ENCODE measurements at places on chromosomes 7 and 10. TPM values are rescaled to one million over a fixed set of nuclear protein-coding genes. Genes with fewer than 3 reads are reported as not detected.

Gene ELFN1
- total RNA-seq = 5.3 TPM

Gene TSPAN15
- 18.7 TPM for total RNA-seq

Gene WNT8B
- not detected for total RNA-seq

Gene HABP2
- not detected for total RNA-seq

Gene ACSM6
- 0.12 TPM for total RNA-seq

DNA sequence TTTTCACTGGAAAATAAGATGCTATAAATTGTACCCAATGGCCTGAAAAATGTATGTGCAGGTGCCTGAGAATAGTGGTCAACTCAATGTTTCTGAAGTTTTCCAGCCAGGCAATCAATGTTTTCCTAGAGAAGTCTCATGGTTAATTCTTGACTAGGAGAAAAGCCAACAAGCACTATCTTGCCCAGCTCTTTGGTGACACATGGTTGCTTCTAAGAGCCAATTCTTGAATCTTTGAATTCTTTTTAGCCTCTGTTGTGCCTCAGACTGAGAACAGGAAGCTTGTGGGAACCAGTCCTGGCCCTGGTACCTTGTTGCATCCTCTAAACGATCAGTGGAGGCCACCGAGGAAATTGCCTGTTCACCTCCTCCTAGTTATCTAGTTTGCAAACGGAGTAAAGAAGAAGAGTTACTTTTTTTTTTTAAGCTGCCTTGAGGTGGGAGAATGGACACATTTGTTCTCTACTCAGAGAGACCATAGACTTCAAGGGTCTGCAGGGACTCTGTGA is 144.0 kb upstream of the MKLN1 start:
- no peak for DNase-seq

GRCh38 chr7:78437118-78437517 is 638.5 kb downstream of the PHTF2 start:
- DNase-seq = peak; percentile 8

DNA sequence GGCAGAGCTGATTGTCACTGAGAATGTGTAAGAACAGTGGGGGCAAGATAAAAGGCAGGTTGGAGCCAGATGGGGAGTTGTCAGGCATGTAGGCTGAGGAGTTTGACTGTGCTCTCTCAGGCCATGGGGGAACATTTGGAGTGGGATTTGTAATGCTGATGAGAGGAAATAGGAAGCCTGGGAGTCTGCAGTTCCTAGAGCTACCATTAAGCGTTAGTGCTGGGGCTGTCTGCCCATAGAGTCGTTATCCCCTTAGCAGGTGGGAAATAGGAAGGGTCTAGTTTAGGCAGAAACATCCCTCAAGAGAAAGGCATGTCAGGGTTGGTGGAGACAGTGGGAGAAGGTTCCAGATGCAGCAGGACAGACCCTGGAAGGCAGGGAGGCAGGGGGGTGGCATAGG is 75.5 kb downstream of the RPS24 start:
- DNase-seq = no peak

- no peak for DNase-seq
Measured at GRCh38 chr7:91957823-91958222, 17.2 kb downstream of the AKAP9 start.

- no peak for DNase-seq
Measured at GRCh38 chr7:145263886-145264285, 428.0 kb upstream of the TPK1 start.

- DNase-seq = no peak
Measured at GRCh38 chr7:64639267-64640001, 26.5 kb upstream of the ZNF107 start.

- no peak for DNase-seq
Measured at GRCh38 chr7:101553018-101553770, 75.9 kb downstream of the MYL10 start.

DNA sequence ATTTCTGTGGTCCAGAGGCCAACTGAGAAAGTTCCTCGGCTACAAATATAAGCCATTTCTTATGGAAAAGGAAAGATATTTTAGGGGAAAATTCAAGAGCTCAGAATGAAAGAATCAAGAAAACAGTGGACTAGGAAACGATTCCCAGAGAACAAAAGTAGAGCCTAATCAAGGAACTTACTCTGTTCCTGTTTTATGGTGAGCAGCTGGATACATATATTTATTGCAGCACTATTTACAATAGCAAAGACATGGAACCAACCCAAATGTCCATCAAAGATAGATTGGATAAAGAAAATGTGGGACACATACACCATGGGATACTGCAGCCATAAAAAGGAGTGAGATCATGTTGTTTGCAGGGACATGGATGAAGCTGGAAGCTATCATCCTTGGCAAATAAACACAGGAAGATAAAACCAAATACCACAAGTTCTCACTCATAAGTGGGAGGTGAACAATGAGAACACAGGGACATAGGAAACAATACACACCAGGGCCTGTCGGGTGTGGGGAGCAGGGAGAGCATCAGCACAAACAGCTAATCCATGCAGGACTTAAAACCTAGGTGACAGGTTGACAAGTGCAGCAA is 298.7 kb downstream of the THSD7A start:
- no peak for DNase-seq

GRCh38 chr7:3065724-3066143 is 22.1 kb upstream of the CARD11 start:
- DNase-seq = peak; percentile 55

- no peak for DNase-seq
Measured at GRCh38 chr7:141071855-141072547, 1.9 kb upstream of the TMEM178B start.

DNA sequence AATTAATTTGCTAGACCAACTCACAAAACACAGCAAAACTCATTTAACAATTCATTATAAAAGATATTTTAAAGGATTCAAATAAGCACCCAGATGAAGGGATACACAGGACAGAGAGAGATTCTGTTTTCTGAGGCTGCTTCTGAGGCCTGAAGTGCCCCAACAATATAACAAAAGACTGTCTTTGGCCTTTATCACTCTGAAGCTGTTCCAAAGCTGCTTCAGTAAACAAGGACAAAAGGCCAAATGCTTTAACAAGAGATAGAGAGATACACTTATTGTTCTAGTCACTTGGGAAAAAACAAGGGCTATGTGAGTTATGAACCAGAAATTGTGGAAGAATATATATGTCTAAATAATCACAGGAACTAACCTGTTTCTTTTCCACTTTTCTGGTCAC is 223.7 kb downstream of the CXCL12 start:
- DNase-seq = no peak

DNA sequence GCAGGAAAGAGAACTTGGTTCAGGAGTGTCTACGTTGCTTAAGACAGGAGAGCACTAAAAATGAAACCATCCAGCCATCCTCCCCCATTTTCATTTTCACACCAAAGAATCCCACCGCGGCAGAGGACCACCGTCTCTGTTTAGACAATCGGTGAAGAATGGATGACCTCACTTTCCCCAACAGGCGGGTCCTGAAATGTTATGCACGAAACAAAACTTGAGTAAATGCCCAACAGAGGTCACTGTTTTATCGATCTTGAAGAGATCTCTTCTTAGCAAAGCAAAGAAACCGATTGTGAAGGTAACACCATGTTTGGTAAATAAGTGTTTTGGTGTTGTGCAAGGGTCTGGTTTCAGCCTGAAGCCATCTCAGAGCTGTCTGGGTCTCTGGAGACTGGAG is 1.4 kb upstream of the IL6 start:
- DNase-seq = peak; percentile 31

GRCh38 chr10:132096223-132096622 is 30.5 kb downstream of the JAKMIP3 start:
- DNase-seq = peak; percentile 88

DNA sequence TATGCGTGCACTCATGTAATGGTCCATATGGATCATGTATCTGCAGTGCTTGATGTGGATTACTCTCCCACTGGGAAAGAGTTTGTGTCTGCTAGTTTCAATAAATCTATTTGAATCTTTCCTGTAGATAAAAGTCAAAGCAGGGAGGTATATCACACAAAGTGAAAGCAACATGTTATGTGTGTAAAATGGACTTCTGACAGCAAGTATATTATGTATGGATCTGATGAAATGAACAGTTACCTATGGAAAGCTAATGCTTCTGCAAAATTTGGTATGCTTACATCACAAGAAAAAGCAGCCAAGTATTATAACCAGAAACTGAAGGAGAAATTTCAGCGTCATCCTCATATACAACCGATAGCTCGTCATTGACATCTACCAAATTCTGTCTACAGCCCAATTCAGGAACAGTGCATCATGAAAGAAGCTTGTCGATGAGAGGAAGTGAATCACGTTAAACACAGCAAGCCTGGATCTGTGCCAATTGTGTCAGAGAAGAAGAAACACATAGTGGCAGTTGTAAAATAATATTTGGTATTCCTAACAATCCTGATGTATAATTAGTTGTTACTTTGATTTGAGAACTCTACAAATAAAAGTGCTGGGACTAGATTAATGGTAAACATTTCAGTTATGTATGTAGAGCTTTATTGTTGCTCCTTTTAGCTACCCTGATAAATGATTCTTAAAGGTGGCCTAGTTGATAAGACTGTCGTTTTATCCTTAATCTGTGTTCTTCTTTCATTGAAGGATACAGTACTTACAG is 14.2 kb upstream of the SYPL1 start:
- peak; percentile 53 for DNase-seq

DNA sequence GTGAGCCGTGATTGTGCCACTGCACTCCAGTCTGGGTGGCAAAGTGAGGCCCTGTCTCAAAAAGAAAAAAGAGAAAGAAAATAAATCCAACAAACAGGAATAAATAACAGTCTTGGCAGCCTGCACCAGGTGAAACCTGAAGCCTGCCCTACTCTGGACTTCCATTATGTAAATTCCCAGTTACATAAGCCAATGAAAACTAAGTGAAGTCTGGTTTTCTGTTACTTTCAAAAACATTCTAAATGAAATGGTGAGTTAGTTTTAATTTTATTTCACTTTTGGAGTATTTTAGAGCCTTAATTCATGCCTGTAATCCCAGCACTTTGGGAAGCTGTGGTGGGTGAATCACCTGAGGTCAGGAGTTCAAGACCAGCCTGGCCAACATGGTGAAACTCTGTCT is 22.5 kb upstream of the HIBADH start:
- no peak for DNase-seq
